ENCODE measurements at places on chromosomes 12 and 14. TPM values are rescaled to one million over a fixed set of nuclear protein-coding genes. Genes with fewer than 3 reads are reported as not detected.

RNF31 gene
- 56.6 TPM for total RNA-seq

LRP1-AS gene
- not detected for total RNA-seq

LMO3 gene
- total RNA-seq = not detected

AICDA gene
- total RNA-seq = not detected

KRT80 gene
- not detected for total RNA-seq

PSMC1 gene
- 129 TPM for total RNA-seq

Data from activated T-helper 17 cell treated with anti-CD3 and anti-CD28 coated beads, Interleukin-2, amount 50 U/mL, for 72 hours (primary cell).